ENCODE measurements at places on chromosomes 1 and 21.

DNA sequence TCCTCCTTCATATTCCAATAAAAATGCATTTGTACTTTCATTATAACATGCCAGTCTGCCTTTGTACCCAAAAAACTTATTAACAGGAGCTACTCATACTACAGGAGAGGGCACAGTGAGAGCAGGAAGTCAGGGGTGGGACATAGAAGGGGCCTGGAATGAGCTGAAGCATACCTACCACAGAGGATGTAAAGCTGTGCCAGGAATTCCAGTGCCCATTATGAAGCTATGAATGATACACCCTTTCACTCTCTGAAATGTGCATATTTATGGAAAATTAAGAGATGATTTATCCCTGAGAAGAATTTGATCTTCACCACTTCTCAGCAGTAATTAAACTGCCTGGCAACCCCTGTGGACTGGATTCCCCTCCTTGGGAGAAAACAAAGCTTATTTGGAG, 65.8 kb downstream of the ATP5PO start:
- DNase-seq = no peak

- no peak for DNase-seq
These were observed 118.4 kb downstream of the CRYAA start for GRCh38 chr21:43287111-43287760.

DNA sequence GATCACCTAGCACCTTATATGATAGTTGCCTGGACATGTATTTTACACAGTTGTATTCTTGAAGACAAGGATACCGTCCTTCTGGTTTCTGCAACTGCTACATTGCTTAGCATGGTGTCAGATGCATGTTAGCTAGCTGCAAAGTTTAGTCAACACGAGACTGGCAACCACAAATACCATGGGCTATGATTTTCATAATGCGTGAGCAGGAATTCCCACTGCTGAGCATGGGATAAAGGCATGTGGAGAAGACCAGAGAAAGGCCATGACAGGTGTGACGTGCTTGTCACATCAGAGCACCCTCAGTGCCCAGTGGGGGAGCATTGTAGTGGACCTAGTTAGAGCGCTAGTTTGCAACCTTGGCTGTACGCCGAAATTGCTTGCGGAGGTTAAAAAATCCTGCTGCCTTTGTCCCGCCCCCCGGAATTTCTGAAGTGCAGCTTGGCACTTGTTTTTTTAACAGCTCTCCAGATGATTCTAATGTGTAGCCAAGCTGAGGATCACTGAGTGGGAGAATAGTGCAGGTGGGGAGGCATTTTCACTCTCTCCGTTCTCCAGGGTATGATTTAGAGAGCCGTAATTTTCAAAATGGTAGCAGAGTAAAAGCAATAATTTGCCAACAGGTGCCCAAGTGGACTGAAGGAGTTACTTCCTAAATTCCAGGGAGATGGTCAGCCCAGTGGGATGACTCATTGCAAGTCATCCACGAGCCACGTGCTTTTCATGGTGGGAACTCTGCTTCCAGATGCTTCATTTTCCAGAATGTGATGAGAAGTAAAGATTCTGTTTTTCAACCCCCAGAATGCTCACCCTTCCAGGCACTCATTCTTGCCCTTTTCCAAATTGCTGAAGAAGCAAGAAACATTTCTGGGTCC, 81.0 kb downstream of the CNIH3 start:
- DNase-seq = no peak

DNA sequence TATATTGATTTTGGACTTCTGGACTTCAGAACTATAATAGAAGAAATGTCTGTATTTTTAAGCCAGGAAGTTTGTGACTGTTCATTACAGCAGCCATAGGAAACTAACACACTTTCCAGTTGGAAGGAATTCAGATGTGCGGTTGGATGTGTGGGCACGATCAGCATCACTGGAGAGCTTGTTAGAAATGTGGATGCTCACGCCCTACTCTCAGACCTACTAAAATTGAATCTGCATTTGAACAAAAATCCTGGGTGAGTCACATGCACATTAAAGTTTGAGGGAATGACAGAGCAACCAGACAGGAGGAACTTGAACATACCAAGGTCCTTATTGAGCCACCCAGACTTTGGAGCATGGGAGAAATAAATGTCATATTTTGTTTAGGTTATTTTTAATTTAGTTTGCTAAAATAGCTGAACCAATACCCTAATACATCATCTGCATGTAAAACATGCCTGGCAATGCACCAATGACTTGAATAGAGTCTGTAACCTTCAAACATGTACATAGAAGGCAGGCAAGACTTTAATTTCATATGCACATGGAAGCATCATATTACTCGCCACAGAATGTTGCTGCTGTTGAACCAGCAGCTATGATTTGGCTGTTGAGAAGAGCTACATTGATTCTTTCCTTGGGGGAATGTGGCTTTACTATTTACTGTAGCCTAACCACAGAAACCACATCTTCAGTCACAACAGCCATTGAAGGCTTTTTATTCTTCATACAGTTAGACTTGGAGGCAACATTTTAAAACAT, 346.2 kb downstream of the BARHL2 start:
- no peak for DNase-seq

GRCh38 chr1:112841825-112842224, 114.2 kb downstream of the SLC16A1 start:
- no peak for DNase-seq

DNA sequence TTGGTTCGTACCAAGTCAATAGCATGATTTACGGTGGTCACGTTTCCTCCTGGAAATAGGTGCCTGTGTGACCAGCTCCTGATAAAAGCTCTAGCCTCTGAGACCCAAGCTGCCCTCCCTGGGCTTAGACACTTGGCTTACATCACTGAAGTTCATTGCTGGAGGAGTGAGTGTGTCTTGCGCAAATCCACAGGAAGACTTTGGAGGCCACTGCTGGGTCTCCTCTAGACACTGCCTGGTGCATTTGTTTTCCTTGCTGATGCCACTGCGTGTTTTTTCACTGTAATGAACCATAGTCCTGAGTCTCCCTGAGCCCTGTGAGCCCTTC, 230.6 kb downstream of the DSCAM start:
- no peak for DNase-seq

Data from stimulated activated naive CD4-positive, alpha-beta T cell treated with Interleukin-2 at 50 U/mL for 16 hours (primary cell).